ENCODE measurements at places on chromosomes 12 and 14.

GRCh38 chr12:52181746-52182145 lies 10.1 kb downstream of the KRT80 start:
- DNase-seq = peak; percentile 88

- DNase-seq = no peak
Measured at GRCh38 chr14:37021390-37021789, 151.0 kb downstream of the SLC25A21 start.

DNA sequence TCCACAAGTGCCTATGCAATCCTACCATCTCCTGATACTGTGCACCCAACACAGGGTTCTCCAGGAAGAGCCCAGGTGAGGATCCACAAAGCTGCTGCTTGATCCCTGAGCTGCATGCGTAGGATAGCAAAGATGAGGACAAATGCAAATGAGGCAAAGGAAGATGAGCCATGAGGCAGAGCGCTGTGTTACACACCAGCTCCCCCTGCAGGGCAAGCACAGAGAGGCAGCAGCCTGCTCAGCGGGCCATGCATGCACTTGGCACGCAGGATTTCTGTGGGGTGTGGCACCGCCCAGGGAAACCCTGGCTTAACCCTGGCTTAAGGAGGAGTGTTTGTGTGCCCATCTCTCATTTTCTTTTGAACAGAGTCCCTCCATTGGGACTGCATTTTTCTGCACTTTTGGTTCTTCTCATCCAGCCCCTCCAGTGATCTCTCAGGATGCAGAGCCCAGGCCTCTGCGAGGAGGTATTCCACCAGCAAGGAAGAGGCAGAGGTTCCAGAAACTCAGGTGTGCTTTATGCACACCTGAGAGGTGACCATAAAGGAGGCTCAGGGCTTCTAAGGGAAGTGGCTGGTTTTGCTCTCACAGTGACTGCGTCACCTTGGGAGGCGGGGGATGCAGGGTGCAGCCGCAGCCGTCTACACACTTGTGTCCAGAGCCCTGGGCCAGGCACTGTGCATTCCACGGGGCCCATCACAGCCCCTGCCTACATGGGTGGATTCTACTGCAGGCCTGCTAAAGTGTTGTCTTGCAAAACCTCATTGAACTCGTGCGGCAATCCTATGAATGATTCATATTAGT lies 973.3 kb upstream of the TMEM132C start:
- DNase-seq = peak; percentile 65

DNA sequence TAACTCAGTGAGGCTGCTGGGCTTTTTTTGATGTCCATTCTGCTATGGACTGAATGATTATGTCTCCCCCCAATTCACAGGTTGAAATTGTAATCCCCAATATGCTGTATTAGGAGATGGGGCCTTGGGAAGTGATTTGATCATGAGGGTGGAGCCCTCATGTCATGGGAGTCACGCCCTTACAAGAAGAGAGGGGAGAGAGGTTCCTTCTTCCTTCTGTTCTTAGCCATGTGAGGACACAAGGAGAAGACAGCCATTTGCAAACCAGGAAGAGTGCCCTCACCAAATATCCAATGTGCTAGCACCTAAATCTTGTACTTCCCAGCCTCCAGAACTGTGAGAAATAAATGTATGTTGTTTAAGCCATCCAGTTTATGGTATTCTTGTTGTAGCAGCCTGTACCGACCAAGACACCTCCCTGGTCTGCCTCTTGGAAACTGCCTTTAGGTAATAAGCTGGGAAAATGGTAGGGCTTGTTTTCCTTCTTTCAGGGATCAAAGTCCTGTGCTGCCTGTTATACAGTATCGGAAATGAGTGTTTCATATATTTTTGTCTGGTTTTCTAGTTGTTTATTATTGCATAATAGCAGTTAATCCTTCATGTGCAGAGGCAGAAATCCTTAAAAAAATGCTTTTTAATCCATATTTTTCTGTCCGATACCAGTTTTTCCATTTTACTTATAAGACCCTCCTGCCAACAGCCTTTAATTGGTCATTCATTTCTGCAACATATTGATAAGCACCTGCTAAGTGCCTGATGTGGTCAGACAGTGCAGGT lies 16.3 kb downstream of the BORCS5 start:
- DNase-seq = no peak

DNA sequence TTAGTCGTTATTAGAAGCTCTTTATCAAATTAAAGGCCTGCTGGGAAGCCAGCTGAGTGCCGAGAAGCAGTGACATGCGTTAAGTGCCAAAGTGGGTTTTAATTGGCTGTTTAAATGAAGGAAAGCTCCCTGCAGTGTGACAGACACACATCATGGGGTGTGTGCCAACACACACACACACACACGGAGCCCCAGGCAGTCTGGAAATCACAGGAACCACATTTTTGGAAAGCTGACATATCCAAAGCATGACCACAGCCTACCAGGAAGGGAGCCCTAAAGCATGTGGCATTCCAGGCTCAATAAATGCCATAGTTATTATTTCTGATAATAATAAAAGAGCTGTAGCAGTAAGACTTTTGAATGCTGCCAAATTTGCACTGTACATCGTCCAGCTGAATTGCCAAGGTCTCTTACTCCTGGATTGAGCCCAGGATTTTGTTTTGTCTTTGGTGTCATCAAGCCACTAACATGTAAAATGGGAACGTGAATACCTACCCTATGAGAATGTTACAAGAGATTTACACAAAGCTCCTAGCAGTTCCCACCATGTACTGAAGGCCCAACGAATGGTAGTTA lies 135.1 kb downstream of the TMEM30B start:
- DNase-seq = peak; percentile 94

DNA sequence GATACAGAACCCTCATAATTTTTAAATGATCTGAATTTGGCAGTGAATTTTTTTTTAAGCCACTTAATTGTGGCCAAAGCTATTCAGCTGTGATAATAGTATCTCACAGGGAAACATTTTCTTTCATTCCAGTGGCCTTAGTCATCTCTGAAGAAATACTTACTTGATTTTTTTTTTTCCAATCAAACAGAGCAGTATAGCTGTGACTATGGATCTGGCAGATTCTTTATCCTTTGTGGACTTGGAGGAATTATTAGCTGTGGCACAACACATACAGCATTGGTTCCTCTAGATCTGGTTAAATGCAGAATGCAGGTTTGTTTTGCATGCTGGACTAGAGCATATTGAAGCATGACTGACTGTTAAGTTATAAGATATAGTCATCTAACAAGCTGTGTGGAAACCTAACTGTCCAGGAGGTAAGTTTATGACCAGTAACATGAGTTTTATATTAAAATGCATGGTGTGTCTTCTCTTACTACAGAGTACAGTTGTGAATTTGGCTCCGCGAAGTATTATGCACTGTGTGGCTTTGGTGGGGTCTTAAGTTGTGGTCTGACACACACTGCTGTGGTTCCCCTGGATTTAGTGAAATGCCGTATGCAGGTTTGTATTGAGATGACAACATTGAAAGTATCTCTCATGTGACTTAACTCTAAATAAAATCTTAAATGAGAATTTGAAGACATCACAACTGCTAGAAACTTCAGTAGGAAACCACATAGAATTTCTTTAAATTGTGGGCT lies 1.9 kb downstream of the SLC25A3 start:
- peak; percentile 82 for DNase-seq

DNA sequence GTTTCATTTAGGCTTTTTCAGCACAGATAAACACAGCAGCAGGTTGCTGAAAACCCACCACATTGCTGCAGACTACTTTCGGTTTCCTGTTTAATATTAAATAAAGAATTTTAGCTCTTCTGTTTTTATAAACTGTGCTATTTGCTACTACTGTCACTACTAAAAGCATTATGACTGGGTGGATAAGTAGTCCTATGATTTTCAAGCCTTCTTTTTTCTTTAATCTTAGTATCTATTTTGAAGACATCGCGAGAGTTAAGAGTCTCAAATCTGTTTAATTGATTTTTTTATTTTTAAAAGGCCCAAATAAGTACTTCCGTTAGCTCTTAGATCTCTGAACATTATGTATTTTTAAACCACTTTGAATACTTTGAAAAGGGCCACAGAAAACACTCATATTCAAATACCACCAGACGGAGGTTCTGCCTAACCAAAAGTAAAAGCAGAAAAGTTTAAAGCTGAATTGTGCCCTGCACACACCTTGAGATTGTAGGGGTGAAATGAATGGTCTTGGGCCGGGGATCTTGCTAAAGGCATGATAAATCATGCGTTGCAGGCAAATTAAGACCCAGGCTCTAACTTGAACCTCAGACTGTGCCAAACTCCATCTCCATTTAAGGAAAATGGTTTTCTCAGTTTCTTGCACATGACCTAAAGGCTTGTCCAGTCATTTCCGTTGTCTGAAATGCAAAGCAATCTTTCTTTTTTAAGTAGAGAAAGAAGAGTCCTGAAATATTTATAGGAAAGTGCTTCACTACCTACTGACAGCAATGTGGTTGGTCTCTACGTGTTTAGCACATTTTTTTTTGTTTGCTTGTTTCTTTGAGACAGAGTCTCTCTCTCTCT lies 13.6 kb upstream of the FOXN3 start:
- peak; percentile 49 for DNase-seq

DNA sequence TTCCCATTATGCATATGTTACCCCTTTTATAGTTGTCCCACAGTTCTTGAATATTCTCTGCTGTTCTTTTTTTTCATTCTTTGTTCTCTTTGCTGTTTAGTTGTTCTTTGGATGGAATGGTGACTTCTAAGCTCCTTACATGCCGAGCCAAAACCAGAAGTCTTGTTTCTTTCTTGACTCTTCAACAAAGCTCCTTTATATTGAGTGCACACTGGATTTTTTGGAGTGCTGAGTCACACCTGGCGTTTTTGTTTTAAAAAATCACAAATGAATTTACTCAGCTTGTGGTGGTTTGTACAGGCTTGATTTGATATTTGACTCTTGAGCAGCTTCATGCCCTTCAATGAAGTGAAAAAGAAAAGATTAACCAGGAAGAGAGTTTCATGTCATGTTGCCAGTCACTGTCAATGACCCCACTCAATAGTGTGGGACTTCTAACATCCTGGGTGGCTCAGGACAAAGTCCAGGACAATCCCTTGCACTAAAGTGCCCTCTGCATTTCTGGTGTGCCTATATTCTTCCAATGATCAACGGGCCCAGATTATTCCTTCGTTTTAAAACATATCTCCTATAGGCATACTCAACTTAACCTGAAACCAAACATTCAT lies 112.4 kb upstream of the SLC38A4 start:
- DNase-seq = no peak

DNA sequence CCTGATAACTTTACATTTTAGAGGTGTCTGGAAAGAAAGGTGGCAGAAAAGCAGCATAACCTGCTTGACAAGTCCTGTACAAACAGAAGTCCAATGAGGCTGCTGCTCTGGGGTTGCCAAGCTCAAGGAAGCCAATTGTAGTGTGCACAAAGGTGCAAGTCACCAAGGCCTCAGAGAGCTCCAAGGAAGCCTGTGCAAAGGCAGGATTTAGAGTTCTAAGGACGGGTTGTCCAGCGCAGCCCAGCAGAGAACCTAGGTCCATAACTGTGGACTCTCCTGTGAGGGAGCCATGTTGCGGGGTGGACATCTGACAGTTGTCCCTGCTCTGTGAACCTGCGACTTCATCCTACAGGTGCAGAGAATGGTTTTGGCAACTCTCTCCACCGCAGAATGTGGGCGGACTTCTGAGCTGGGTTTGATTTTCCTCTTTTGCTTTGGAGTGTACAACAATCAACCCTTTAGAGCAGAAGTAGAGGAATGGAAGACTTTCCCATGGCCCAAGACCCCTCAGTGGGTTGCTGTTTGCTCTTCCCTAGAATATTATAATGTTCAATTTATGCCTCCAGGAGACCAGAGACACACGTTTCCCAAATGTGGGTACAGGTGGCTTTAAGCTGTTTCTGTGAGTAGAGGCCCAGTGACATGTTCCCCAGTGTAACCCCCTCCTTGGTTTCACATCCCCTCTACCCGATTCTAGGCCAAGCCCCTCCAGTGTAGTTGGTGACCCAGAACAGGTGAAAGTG lies 81.0 kb downstream of the ETV6 start:
- no peak for DNase-seq

DNA sequence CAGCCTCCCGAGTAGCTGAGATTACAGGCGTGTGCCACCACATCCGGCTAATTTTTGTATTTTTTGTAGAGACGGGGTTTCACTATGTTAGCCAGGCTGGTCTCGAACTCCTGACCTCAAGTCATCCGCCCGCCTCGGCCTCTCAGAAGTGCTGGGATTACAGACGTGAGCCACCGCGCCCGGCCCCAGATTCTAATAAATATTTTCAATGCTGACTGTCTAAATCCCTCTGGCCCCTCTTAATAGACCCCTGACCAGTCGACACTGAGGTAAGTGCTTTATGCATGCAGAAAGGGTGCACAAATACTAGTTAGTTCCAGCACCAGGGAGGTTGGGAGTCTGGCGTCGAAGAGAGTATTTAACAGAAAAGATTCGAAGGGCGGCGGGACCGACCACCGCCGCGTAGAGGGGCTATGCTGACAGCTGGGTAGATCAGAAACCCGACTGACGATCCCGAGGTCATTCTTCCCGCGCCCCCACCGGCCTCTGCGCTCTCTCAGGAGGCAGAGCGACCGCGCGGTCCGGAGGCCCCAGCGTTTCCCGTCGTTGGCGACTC lies 1.1 kb upstream of the SPATS2 start:
- DNase-seq = no peak

DNA sequence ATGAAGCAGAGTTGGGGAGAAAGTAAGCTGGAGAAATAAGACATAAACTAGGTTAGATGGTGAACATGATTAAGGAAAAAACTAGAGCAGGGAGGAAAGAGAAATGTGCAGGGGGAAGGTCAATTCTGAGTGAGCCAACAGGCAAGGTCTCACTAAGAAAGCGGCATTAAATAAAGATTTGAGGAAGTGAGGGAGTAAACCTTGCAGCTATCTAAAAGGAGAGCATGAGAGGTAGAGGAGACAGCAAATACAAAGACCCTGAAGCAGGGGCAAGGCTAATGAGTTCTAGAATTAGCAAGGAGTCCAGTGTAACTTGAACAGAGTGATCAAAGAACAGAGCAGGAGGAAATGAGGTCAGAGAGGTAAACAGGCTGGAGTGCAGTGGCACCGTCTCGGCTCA lies 4.4 kb upstream of the SOCS2 start:
- no peak for DNase-seq

GRCh38 chr14:101369916-101370592 lies 191.2 kb upstream of the DIO3 start:
- no peak for DNase-seq

DNA sequence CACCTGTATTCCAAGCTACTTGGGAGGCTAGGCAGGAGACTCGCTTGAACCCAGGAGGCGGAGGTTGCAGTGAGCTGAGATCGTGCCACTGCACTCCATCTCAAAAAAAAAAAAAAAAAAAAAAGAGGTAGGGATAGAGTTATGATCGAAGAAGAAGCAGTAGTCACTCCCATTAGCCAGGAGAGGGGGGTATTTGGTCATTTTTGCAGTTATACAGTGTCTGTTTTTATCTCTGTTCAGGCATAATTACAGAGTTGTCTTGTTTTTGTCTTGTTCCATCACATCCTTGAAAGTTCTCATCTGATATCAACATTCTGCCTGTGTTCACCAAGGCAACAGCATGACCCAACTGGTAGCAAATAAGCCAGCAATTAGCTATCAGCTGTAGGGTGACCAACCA lies 98.5 kb upstream of the TMPO start:
- peak; percentile 74 for DNase-seq

- DNase-seq = no peak
Measured at GRCh38 chr14:34930591-34931091, 52.2 kb upstream of the SRP54 start.

- DNase-seq = no peak
Measured at GRCh38 chr12:86367137-86367536, 110.9 kb upstream of the MGAT4C start.

GRCh38 chr14:95811813-95812212 lies 64.8 kb upstream of the TUNAR start:
- DNase-seq = no peak
